ENCODE measurements at places on chromosomes 2 and 18.

DNA sequence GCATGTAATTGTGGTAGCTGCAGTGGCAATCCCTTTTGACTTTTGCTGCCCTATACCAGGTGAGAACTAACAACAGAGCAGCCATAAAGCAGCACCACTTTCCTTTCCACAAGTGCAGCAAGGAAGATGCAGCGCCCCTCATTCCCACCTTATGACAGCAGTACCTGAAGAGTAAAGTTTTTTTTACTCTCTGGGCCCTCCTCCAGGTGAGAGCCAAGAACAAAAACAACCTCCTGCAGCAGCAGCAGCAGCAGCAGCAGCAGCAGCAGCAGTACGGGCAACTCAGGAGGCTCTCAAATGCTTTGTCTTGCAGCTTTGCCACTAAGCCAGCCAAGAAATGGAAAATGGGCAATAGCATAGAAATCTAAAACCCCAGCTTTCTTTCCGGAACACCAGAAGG lies 397.5 kb downstream of the FIGN start:
- no peak for DNase-seq

DNA sequence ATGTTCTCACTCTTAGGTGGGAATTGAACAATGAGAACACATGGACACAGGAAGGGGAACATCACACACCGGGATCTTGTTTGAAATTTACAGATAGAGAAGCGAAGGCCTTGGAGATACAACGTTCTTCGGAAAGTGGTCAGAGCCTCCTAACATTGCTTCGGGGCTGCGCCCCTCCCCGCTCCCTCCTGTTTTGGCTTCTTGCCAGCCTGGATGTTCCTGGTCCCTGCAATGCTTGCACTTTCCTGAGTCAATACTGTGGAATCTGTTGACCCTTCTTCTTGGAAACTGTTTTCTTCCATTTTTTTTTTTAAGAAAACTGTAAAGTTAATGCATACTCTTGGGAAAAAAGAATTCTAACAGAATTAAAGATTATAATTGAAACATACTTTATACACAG lies 360.8 kb downstream of the SOCS6 start:
- DNase-seq, result no peak

GRCh38 chr2:132668189-132668823 lies 1.7 kb downstream of the LYPD1 start:
- no peak for DNase-seq

DNA sequence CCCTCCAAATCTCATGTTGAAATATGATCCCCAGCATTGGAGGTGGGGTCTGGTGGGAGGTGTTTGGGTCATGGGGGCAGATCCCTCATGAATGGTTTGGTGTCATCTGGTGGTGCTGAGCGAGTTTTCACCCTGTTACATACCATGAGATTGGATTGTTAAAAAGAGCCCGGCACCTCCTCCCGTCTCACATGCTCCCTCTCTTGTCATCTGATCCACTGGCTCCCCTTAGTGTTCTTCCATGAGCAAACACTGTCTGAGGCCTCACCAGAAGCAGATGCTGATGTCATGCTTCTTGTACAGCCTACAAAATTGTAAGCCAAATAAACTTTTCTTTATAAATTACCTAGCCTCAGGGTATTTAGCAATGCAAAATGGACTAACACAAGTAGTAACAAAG lies 405.0 kb upstream of the SLC39A10 start:
- no peak for DNase-seq

GRCh38 chr2:41900101-41900577 lies 147.7 kb upstream of the PKDCC start:
- no peak for DNase-seq

DNA sequence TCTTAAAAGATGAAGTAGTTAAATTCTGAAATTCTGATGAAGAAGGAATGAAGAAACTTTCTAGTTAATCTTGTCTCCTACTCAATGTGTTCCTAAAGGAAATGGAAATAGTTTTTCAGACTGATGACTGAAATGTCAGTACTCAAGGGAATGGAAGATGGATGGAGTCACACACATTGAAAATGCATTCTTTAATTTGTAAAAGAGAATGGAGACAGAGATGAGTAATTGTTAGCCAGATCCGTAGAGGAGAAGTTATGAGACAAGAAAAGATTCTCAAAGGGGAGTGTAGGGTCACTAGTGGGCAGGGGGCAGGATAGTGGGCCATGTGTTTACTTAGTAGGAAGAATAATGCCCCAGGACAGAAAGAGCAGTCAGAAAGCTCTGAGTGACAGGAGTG lies 13.3 kb downstream of the ZSWIM2 start:
- DNase-seq, result no peak

DNA sequence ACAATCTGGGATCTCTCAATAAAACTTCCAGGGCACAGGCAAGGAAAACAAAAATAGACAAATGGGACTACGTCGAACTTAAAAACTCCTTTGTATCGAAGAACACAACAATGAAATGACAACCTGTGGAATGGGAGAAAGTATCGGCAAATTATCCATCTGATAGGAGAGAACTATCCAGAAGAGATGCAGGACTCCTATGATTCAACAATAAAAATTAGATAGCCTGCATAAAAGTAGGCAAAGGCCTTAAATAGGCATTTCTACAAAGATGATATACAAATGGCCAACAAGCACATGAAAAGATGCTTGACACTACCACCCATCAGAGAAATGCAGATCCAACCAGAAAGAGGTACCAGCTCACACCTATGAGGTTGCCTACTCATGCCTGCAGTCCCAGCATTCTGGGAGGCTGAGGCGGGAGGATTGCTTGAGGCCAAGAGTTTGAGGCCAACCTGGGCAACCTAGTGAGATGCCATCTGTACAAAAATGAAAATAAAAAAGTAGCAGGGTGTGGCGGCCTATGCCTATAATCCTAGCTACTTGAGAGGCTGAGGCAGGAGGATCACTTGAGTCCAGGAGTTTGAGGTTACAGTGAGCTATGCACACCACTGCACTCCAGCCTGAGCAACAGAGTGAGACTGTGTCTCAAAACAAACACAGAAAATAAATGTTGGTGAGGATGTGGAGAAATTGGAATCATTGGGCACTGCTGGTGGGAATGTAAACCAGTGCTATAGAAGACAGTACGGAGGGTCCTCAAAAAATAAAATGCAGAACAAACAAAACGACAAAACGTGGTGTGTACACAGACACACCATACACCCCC lies 21.6 kb downstream of the TWIST2 start:
- DNase-seq, result no peak

DNA sequence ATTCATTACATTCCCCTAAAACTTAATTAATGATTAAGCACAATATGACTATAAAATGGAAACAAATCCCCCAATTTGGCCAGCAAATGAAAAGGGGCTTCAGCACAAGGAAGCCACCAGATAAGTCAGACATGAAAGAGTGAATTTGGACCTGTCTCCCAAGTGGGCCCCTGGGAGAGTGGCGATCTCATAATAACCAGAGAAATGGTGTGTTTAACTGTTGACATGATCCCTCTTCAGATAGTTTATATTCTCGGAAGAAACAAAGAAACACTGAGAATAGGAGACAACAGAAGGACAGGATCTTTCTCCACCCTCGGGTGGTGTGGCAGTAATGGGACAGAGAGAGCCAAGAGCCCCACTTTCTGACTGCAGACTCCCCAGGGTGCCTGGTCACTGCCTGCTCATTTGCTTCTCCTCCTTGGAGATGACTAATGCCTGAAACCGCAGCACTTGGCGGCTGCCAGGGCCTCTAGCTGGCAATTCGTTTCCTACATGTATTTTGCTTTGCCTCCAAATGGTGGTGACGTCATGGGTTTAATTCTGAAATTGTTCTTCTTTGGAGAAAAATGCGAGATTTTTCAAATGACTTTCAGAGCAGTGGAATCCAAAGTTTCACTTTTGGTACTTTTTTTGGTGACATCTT lies 46.4 kb upstream of the SPP2 start:
- no peak for DNase-seq

DNA sequence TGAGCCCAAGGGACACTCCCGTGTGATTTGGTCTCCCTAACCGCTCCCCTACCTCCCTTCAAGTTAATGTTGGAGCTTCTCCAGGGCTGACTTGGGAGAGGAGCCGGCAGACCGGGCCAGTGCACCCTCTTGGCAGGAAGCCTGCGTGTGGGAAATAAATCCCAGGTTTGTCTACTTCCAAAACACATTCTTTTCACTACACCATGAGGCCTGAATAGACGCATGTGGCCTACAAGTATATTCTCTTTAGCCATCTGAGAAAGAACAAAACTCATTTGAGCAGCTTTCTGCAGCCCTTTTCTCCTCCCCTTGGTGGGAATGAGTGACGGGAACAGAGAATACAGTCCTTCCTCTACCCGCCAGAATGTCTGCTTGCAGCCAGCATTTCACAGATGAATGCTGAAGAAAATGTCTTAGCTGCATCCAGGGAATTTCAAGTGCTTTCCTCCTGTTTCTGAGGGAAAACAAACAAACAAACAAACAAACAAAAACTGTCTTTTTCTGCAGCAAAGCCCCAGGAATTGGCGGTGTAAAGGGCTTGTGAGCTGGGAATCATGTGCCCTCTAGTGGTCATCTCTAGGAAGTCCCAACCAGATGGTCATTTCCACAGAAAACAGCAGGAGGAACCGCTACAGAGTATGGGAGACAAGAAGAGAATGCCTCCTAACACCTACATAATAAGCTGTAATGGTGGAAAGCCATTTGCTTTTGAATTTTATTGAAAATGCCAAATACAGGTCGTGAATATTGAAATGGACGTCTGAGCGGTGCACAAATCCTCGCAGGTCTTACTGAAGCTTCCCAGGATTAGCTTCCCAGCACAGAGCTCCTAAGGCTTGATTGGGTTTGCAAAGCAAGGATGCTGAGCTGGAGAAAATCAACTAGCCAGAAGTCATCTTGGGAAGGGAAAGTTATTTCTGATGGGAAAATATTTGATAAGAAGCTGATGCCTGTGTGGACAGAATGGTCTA lies 41.2 kb upstream of the DAPL1 start:
- no peak for DNase-seq

DNA sequence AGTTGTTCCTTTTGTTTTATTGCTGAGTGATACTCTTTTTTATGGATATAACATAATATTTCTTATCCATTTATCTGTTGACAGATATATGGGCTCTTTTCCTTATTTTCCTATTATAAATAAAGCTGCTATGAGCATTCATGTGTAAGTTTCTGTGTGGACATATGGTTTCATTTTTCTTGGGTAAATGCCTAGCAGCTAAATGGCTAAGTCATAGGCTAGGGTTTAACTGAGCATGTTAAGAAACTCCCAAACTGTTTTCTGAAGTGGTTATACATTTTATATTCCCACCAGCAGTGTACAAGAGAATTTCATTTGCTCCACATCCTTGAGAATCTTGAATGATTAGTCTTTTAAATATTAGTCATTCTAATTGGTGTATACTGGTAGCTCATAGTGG lies 786.6 kb upstream of the CDH2 start:
- DNase-seq, result no peak

DNA sequence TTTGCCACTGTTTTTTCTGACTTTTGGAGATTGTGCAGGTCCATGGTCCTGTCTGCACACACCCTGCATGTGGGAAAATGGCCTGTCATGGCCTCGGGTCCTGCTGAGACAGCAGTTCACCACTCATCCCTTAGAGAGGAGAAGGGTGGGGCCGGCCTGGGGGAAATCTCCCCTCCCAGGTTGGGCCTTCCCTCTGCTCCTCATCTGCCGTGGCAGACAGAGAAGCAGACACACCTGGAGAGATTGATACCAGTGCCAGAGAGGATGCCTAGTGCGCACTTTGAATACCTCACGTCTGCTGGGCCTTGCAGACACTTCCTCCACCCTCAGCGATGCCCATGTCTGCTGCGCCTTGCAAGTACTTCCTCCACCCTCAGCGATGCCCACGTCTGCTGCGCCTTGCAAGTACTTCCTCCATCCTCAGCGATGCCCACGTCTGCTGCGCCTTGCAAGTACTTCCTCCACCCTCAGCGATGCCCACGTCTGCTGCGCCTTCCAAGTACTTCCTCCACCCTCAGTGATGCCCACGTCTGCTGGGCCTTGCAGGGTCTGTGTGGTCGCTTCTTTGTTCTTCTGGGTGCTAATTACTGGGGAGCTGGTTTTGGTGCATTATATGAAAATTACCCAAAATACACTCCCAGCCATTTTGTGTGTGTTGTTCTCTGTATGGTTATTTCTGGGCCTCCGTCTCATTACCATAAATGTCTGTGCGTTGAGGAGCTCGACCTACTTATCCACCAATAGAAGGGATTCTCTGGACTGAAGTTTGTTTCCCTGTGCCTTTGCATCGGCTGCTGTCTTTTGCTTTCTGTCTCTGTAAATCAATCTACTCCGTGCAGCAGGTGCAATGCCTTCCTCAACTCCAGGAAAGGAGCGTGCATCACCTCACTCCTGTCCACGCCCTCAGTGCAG lies 186.9 kb upstream of the PXDN start:
- DNase-seq, result no peak

- no peak for DNase-seq
Observed at GRCh38 chr2:119181791-119182445, 23.4 kb upstream of the C1QL2 start.

DNA sequence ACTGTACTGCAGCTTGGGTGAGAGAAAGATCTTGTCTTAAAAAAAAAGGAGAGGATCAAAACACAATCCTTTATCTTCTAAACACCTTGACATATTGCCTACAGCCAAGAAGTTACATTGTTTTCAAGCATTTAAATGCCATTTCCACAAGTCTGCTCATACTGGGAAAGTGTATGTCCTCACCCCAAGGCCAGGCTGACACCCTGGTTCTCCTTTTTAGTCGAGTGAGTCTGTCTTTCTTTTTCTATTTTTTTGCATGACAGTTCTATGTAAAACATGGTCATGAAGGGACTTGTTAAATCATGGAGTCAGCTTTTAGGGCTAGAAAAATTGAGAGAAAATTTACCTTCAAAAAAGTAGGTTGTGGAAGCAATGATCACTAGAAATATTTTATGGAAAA lies 233.3 kb downstream of the FAM210A start:
- no peak for DNase-seq

DNA sequence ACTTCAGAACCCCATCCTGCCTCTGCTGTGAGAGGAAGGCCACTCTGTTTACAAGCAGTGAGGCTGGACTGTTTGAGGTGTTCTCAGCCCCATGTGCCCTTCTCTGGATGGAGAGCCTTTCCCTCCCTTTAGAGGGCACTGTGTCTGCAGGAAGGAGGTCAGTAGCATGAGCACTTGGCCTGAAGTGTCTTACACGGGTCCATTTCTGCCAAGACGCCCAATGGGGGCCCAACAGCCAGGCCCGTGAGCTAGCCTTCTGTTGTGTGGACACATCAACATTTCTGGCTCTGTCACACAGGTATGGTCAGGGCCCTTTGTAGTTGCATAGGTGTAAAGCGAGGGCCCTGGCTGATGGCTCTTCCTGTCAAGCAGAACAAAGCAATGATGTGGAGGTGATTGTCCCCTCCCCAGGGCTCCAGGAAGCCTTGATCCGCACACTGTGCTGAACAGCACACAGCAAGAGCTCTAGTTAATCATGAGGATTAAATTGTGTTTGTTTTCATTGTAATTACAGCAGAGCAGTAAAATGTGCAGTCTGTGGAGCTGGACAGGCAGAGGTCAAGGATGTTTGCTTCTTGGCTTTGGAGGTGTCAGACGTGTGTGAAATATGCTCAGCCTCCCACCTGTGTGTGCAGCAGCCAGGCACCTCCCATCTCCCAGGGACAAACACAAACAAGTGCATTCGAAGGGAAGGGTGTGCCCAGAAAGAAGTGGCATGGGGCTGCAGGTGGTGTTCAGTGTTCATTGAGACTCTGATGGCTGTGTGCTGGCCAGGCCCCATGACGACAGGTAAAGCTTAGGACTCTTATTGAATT lies 132.1 kb downstream of the SH3RF3 start:
- DNase-seq, result no peak
